ENCODE measurements at places on chromosomes 7 and 10. TPM values are rescaled to one million over a fixed set of nuclear protein-coding genes. Genes with fewer than 3 reads are reported as not detected.

GRCh38 chr10:794382-794956, 105.0 kb upstream of the DIP2C start:
- DNase-seq: no peak

GRCh38 chr7:158150234-158150633, 437.4 kb downstream of the PTPRN2 start:
- no peak for DNase-seq

GRCh38 chr7:103132995-103133688, 15.8 kb downstream of the NAPEPLD start:
- no peak for DNase-seq

The CASD1 gene
- total RNA-seq: 24.9 TPM

The AKR1C1 gene
- 94.8 TPM for total RNA-seq

GRCh38 chr10:66834802-66835201, 91.0 kb upstream of the LRRTM3 start:
- DNase-seq: no peak

- no peak for DNase-seq
Measured at GRCh38 chr10:4201866-4202825, 417.1 kb upstream of the KLF6 start.

DNA sequence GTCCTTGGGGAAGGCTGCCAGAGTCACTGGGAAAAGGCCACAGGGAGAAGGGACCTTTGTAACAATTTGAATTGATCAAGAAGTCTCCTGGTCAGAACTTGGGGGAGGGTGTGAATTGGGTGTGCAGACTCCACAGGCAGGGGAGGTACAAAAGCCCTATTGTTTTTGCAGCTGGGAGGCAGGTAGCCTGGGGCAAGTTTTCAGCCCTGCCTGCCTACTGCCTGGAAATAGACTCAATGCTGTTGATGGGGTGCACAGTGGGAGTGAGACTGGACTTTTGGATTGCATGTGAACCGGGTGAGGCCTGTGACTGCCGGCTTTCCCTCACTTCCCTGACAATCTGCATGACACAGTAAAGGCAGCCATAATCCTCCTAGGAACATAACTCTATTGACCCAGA, 947.0 kb downstream of the REEP3 start:
- no peak for DNase-seq

The MSS51 gene
- total RNA-seq: 3.3 TPM

- no peak for DNase-seq
Measured at GRCh38 chr10:97050205-97050745, 135.5 kb downstream of the SLIT1 start.

The LRRD1 gene
- total RNA-seq: not detected

- no peak for DNase-seq
Measured at GRCh38 chr10:124045801-124046355, 47.5 kb downstream of the CHST15 start.

DNA sequence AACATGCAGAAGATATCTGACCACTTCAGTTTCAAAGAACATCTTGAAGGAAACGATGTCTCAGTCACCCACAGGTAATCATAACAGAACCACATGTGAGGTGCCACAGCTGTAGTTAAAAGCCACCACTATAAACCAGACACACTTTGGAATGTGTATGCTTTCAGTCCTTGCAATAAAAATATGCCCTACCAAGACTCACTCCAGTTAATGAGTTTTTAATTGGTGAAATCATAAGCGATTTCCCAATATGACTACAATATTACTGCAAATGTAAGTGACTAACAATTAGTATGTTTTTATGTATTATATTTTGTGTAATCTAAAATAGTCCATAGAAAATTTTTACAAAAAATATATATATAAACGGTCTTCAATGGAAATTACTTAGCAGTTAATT, 428.2 kb downstream of the PARD3 start:
- DNase-seq: no peak

The PHKG1 gene
- total RNA-seq: 1.3 TPM

- DNase-seq: no peak
Measured at GRCh38 chr7:28355635-28356319, 56.5 kb upstream of the CREB5 start.

The GNB2 gene
- 264 TPM for total RNA-seq

DNA sequence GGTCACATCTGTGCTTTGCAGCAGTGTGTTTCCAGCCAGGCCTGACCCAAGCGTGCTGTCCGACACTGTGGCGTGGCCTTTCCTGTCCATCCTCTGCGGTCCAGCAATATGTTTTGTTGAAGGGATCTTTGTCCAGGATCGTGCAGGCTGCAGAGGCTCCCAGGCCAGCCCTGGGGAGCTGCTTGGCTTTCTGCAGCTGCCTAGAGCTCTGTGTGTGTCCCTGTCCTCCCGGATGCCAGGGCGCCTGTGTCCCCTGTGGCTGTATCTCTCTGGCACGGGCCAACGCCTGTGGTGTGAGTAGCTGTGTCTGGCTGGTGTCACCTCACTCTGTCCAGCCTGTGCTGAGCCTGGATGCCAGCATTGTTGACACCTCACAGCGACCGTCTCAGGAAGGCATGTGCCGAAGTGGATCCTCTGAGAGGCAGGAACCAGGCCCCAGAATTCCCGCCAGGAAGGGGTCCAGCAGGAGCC, 94.5 kb downstream of the INPP5A start:
- DNase-seq: no peak

GRCh38 chr10:2145491-2145890, 408.2 kb upstream of the ADARB2 start:
- DNase-seq: no peak

The HOXA11 gene
- total RNA-seq: 10.4 TPM

DNA sequence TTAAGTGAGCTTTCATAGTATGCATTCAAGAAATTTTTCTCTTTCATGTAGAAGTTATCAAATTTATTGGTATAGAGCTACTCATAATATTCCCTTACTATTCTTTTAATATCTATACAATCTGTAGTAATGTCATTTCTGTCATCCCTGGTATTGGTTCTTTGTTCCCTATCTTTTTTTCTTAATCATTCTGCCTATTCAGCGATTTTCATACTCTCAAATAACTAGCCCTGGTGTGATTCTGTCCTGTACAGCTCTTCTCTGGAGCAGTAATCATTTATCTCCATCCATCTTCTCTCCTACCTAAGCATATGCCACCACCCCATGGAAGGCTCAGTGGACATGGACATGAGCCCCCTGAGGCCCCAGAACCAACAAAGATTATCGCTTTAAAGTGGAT, 213.2 kb upstream of the NEBL start:
- DNase-seq: no peak

The HMX3 gene
- total RNA-seq: not detected

- DNase-seq: peak; percentile 56
Measured at GRCh38 chr10:52951824-52952223, 179.2 kb upstream of the MBL2 start.

DNA sequence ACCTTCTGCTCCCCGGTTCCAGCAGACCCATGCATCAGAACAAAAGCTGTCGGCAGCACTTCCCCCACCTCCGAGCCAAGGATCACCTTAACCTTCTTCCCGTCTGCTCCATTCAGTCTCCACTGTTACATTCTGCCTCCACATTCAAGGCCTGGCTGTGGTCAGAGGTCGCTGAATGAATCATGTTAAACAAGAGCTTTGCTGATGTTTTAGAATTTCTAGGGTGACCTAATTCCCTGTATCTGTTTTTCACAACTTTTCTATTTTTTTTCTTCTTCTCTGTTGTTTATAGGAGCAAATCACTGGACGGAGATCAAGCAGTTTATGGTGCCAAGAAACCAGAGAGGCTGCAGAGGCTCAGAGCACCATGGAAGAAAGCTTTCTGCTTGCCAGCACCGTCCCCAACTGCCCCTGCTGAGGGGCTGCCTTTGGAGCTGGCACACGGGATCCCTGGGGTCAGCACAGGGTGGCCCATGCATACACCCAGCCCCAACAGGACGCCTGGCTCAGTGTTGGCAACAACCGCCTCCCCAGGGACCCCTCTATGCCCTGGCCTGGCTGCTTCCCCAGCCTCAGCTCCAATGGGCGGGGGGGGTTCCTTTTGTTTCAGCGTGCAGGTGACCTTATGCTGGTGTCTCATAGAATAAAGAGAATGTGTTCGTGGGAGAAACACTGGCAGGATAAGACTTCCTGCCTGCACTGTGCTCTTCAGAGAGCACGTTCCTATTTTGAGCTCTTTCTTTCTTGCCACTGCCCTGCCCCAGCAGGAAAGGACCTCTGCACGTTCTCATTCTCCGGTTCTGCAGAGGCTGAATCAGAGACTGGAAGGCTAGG, 182.7 kb upstream of the LYZL2 start:
- DNase-seq: peak; percentile 28

The NPY4R gene
- not detected for total RNA-seq

GRCh38 chr7:90180649-90181048, 26.4 kb downstream of the STEAP1 start:
- no peak for DNase-seq

The CAMK2B gene
- 11.9 TPM for total RNA-seq

- no peak for DNase-seq
Measured at GRCh38 chr7:55053651-55054571, 35.1 kb downstream of the EGFR start.

GRCh38 chr7:121026577-121027111, 38.1 kb downstream of the CPED1 start:
- no peak for DNase-seq

The SH3PXD2A gene
- total RNA-seq: 128 TPM

The SPAM1 gene
- not detected for total RNA-seq

- DNase-seq: no peak
Measured at GRCh38 chr10:22503315-22504088, 158.2 kb downstream of the SPAG6 start.

- no peak for DNase-seq
Measured at GRCh38 chr7:93938293-93938692, 16.8 kb downstream of the GNG11 start.

DNA sequence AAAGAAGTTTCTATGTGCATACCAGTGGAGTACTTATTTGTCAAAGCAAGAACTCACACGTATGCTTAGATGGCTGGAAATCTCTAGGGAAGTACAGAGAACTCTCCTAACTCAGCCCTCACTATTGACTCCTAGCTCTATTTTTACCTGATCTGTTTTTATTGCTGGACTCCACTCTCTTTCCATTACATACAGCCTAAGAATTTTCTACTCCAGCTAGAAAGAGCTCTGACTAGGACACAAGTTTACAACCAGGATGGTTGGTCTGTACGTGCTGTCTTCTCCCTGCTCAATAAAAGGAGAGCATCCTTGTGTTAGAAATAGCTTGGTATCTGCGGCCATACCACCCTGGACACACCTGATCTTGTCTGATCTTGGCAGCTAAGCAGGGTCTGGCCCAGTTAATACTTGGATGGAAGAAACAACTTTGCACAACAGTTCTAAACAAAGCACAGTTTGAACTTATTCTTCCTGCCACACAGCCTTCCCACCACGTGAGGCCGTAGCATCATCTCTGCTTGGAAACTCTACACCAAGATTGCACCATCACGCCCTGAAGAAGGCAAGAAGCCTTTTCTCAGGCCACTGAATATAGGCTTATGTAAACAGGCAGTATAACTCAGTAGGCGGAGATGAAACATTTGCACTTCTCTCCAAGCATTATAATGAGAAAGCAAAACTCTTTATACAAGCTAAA, 50.7 kb downstream of the KCNMA1 start:
- no peak for DNase-seq

- DNase-seq: peak; percentile 84
Measured at GRCh38 chr10:92591550-92592022, 1.3 kb upstream of the KIF11 start.

GRCh38 chr7:110209884-110210283, 881.0 kb upstream of the LRRN3 start:
- DNase-seq: no peak

DNA sequence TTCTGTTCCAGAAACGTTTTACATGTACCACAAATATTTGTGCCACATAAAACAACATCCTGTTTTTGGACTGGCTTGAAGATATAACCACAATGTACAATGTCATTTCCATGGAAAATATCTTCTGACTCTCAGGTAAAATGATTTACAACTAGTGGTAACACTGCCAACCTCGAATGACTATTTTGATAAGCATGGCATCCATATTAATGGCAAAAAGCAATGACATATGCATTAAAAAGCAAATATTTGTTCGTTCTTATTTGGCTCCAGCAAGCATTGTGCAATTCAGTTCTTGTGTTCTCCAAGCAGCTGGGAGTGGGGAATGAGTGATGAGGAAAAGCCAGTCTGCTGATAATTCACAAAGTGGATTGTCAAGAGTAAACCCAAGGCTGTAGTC, 289.0 kb downstream of the PLXDC2 start:
- DNase-seq: no peak

GRCh38 chr7:105364684-105365083, 24.0 kb downstream of the SRPK2 start:
- DNase-seq: no peak

The KLF14 gene
- total RNA-seq: 0.42 TPM

GRCh38 chr7:12162415-12163113, 48.5 kb upstream of the TMEM106B start:
- DNase-seq: no peak

- no peak for DNase-seq
Measured at GRCh38 chr7:151987748-151988529, 31.7 kb downstream of the GALNTL5 start.

GRCh38 chr10:15419279-15419874, 48.3 kb upstream of the FAM171A1 start:
- no peak for DNase-seq

The WEE2 gene
- total RNA-seq: not detected

DNA sequence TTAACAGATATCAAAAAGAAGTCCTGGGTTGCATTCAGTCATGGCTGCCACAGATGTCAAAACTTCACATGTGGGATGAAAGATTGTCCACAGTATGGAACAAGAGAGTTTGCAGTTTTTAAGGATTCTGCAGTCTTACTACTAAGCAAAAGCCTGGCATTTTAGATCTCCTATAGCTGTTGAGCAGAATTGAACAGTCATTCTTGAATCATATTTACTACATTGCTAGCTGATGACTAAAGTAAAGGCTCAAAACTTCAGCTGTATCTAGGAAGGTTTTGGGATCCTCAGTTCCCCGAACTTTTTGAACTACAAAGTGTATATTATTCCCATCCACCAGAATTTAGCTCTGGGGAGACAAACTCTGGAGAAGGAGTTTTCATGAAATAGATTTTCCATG, 31.0 kb downstream of the BET1 start:
- no peak for DNase-seq

- no peak for DNase-seq
Measured at GRCh38 chr7:28605427-28606085, 193.2 kb downstream of the CREB5 start.

GRCh38 chr10:130339091-130339490, 202.9 kb downstream of the GLRX3 start:
- DNase-seq: no peak

- no peak for DNase-seq
Measured at GRCh38 chr10:60916025-60916424, 28.0 kb downstream of the RHOBTB1 start.

DNA sequence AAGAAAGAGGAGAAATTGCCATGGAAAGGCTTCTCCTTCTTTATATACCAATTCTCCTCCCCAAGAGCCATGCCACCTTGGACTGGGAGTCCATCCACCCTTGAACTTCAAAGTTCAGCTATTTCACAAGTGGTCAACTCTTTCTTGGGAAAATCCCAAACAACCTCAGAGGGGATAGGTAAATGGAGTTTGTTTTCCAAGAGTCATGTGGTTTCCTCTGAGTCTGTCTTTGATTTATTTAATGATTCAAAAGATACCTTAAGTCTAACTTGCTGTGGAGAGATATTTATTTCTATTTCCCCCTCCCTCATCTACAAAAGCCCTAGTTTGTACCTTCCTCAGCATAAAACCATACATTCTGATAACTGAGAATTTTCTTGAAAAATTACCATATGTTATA, 758.6 kb upstream of the IGFBP3 start:
- no peak for DNase-seq

- DNase-seq: no peak
Measured at GRCh38 chr7:102830197-102830596, 81.4 kb downstream of the FAM185A start.

GRCh38 chr10:109743146-109743545, 180.2 kb downstream of the XPNPEP1 start:
- no peak for DNase-seq

Measured in tibial nerve (tissue), 4 donors.